ENCODE measurements at places on chromosomes 3 and 15.

DNA sequence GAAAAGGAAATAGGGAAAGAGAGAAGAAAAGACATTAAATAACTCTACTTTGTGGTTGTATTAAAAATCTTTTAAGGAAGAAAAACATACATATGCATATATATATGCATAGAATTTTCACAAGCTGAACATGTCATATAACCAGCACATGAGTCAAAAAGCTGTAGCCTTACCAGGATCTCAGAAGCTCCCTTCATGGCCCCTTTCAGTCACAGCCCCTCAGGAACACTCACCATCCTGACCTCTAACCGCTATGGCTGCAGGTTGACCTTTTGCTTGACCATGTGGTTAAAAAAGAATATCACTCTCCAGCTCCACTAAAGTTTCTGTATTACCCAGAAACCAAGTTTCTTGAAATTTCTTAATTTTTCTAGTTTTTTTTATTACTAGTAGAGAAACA is 103.4 kb downstream of the CHST2 start:
- DNase-seq = no peak

DNA sequence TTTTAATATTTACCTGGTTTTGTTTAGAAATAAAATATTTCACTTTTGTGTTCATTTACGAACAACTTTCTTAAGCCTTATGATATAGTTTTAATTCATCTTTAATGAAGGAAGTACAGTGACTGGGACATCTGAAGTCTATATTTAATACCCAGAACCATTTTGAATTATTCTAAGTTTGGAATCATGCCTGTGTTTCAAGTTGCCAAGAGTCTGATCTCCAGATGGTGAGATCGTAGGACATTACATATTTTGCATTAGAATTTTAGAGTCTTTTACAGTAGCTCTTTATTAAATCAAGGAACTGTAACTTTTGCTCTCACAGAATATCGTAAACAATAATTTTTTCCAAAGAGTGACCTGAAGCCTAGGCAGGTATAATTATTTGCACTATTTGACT is 420.7 kb downstream of the SI start:
- no peak for DNase-seq

- DNase-seq = no peak
Observed at GRCh38 chr3:60216462-60217075, 1034.7 kb downstream of the FHIT start.

GRCh38 chr3:49535971-49536874 is 18.1 kb upstream of the BSN start:
- DNase-seq = no peak

- DNase-seq = no peak
Observed at GRCh38 chr15:70204652-70205051, 106.9 kb upstream of the TLE3 start.

DNA sequence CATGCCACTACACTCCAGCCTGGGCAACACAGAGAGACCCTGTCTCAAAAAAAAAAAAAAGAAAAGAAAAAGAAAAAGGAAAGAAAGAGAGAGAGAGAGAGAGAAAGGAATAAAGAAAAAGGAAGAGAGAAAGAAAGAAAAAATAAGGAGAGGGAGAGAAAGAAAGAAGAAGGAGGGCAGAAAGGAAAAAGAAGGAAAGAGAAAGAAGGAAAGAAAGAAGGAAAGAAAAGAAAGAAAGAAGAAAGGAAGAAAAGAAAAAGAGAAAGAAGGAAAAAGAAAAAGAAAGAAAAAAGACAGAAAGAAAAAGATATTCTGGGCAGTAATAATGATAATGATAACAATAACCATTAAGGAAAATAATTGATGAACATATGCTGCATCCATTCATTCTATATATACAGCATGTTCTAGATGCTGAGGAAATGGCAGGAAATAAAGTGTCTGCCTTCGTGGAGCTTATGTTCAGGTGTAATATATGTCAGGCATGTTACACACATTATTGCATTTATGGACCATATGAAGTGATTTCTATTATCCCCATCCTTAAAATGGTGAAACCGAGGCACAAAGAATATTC is 37.4 kb upstream of the MAGEF1 start:
- no peak for DNase-seq

DNA sequence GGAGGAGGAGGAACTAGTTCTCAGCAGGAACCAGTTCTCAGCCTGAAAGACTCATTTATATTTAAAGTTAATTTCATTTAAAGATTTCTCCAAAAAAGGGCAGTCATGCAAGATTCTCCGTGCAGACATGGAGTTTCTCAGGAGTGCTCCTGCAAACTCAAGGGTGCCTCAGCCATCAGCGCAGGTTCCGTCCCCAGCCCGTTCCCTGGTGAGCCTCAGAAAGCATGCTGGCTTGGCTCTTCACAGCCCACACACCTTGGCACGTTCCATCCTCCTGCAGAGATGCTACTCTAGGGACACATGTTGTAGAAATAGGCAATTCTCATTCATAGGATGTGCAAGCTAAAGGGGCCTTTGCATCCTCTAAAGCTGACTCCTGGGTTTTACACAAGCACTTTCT is 123.0 kb downstream of the LIPC start:
- DNase-seq = no peak

- no peak for DNase-seq
Observed at GRCh38 chr15:100831467-100831866, 48.2 kb upstream of the ALDH1A3 start.

DNA sequence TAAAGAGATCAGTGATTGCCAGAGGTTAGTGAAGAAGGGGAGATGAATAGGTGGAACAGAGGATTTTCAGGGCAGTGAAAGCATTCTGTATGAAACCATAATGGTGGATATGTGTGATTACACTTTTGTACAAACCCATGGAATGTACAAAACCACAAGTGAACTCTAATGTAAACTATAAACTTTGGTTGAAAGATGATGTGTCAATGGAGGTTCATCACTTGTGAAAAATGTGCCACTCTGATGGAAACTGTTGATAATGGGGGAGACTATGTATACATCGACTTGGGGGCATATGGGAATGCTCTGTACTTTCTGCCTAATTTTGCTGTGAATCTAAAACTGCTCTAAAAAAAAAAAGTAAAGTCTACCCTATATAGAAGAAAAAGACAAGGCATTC is 68.7 kb upstream of the ARHGEF3 start:
- no peak for DNase-seq

GRCh38 chr3:66639809-66640356 is 139.1 kb upstream of the LRIG1 start:
- no peak for DNase-seq

GRCh38 chr3:139302084-139302800 is 41.6 kb upstream of the MRPS22 start:
- no peak for DNase-seq

DNA sequence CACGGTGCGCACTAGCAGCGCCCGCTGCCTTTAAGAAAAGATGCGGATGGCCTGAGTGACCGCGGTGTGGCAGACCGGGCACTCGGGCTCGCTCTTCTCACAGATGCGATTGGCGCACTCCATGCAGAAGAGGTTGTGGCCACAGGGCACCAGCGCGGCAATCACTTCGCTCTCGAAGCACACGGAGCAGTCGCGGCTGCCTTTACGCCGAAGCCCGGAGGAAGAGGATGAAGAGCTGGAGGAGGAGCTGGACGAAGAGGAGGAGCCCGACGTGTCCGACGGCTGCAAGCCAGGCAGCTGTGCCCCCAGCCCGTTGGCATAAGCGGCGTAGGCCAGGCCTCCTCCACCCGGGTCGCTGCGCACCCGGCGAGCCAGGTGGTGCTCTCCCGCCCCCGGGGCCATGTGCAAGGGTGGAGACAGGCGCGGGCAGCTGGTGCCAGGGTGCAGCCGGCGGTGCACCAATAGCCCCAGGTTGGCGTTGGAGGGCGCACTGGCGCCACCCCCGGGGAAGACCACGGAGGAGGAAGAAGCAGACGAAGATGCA is 2.6 kb downstream of the MEX3B start:
- DNase-seq = no peak

- no peak for DNase-seq
Observed at GRCh38 chr15:50979041-50979440, 70.6 kb downstream of the AP4E1 start.

GRCh38 chr15:45521596-45522327 is 793 bp downstream of the SLC30A4 start:
- DNase-seq = no peak

DNA sequence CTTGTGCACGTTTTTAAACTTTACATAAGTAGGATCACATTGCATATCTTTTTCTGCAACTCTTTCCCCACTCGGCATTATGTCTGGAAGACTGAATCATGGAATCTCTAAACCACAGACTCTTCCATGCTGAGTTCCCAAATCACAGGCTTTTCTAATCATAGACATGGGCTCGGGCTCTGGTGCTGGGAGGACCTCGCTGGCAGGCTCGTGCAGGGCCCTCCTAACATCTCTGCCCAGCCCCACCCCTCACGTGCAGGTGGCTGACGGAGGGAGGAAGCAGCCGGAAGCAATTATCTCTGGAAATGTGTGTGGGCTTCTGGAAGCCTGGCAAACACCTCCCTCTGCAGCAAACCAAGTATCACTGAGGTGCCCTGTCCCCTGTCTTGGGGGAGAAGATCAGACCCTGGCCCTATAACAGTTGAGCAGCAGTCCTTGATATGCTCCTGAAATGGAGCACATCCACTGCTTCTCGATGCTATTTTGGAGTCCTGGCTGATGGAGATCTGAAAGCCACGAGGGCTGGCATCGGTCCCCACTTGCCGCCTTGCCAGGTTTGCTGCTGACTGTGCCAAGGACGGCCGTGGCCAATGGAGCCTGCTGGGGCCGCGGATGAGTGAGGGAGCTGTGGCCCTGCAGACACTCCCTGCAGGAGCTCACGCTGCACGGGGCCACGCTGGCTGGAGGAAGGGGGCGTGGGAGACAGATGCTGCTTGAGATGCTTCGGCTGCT is 4.4 kb upstream of the IQSEC1 start:
- no peak for DNase-seq

DNA sequence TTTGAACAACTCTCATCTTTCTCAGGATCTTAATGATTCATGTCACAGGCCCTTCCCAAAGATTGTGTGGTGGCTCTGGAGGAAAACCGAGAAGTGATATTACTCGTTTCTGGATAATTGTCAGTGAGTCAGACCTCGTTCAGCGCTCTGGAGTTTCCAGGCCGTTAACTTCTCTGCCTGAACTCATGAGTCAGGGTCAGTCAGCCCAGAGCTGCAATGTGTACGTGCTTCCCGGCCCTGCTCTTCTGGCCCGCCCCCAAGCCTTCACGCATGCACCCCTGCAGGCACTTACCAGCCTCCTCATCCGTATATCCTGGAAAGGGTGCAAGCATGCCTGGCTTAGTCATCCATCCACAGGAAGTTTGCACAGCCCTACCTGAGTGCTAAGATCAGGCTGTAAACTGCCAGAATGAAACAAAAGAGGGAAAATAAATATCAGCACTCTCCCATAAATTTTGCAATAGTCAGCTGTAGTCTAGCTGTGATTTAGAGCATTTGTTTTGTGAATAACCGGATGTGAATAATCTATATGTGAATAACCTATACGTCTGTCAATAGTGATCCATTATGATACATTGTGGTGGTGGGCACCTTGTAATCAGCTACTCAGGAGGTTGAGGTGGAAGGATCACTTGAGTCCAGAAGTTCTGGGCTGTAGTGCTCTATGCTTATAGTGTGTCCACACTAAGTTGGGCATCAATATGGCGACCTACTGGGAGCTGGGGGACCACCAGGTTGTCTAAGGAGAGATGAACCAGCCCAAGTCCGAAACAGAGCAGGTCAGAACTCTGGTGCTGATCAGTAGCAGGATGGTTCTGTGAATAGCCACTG is 35.3 kb upstream of the SEMA4B start:
- peak; percentile 71 for DNase-seq

DNA sequence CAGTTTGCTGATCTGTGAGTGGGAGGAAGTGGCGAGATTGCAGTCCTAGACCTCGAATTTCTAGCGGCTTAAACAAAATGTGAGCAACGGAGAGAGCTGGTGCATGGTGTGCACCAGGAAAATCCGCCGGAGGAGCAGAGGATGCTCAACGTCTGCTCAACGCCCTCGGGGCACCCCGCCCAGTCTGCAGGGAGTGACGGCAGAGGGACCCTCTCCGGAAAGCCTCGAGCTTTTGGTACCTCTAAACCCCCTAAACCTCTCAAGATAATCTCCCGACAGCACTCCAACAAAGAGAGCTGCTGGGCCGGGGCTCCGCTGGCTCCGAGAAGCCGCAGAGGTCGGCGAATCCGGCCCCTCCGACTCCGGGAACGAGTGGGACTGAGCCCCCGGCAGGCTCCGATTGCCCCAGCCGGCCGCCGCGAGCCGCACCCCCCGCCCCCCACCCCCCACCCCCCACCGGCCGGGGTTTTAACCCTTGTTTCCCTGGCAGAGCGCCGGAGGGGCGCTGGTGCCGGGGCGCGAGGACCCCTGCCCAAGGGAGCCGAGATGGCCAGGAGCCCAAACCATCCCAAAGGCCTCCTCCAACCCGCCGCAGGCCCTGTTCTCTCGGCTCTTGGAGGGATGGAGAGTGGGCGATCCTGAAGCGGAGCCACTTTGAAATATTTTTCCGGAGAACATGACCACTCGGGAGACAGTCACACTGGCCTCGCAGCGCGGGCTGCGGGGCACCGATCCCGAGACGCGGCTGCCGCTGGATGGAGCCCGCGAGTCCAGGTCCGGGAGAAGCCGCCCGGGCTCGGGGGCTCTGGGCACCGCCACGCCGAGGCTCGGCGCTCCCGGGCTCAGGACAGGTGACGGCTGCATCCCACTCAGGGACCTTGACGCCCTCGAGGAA is 1.5 kb downstream of the MEGF11 start:
- DNase-seq = no peak

DNA sequence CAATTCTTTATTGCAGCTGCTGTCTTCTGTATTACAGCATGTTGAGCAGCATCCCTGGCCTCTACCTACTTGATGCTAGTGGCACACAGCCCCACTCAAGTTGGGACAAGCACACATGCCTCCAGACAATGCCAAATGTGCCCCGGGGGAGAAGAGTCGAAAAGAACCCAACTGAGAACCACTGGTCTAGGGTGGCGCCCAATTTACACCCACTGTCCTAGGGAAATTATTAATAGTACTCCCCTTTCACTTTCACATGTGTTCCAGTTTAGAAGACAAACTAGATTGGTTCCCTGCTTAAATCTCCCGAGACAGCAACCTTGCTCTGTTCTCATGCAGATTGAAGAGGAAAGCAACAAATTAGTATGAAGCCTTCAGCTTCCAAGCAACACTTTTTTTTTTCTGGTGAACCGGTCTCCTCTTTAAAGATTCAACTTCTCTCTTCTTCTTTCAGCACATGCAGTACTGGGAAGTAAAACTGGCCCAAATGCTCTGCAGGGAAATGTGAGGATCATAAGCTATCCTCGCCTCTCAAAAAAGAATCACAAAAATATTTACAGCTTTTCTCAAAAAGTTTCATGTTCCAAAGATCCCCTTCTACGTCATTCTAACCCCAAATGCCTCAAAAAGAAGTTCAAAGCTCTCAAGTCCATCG is 823.9 kb upstream of the CFAP20DC start:
- DNase-seq = no peak

DNA sequence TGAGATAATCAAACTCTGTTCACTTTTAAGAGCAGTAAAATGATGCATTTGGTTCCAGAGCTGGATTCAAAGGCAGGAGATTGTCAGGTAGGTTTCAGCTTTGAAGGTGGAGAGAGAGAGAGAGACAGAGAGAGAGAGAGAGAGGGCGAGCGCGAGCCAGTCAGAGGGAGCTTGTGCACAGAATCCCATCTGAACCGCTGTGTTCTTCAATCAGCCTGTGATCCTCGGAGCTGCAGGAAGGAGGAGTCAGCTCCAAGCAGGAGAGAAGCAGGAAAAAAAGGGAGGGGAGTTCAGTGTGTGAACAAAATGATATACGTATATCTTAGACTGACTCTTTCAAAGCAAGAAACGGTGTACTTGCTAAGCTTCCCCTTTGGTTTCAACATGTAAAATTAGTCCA is at the start of gene GPR149:
Gene GPR149, minus strand, starts transcription at position 177 of the 400 bp plus-strand sequence. CDS start 575 bp downstream, outside the sequence.
- no peak for DNase-seq

- DNase-seq = no peak
Observed at GRCh38 chr3:180117381-180118163, 80.8 kb upstream of the PEX5L start.

- no peak for DNase-seq
Observed at GRCh38 chr15:43239732-43240491, 19.1 kb upstream of the EPB42 start.

All from thoracic aorta (tissue), 2 donors.